Effector memory CD4-positive, alpha-beta T cell (primary cell): ENCODE measurements at places on chromosomes 6 and 20.

GRCh38 chr20:19975901-19976300, 41.3 kb upstream of the NAA20 start:
- DNase-seq, result no peak

DNA sequence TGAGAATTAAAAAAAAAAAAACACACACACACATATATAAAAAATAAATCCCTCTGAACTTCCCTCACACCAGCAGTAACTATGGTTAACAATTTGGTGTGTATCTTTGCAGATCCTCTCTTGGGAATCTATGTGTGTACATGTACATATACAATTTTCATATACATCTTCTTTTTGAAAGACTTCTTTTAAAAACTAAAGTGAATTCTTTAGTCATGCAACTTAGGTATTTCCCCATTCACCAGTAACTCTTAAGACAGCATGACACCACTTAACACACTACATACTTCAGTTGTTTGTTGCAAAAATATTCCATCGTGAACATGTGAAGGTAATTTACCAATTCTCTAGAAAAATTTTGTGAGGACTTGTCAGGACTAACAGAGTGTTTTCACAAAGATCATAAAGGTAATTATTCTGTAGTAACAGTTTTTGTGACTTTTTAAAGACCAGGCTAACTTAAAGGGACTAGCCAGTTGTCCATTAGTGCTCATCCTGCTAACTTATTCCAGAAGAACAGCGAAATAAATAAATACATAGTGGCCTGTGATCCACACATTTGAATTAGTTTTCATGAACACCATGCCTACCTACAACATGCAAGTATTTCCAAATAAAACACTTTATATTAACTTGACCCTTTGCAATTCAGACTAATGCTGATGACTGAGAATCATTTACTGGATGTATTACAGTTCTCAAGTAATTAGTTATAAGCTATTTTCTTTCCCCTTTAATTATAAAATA, 12.1 kb downstream of the RBM39 start:
- DNase-seq, result no peak

DNA sequence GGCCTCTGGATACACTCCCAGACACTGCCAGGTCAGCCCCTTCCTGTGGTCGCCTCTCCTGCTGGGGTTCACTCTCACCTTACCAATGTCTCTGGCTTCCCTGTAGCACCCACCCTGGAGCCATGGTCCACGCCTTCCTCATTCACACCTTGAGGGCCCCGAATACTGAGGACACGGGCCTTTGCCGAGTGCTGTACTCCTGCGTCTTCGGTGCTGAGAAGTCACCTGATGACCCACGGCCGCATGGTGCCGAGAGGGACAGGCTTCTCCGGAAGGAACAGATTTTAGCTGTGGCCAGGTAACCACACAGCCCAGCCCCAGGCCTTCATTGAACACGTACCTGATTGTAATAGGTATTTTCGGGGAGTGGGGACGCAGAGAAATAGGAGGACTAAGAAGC, 1.6 kb downstream of the AP5S1 start:
- no peak for DNase-seq

- DNase-seq, result no peak
Observed at GRCh38 chr6:121849477-121849876, 414.0 kb downstream of the GJA1 start.

GRCh38 chr6:114334237-114334636, 8.6 kb downstream of the HS3ST5 start:
- DNase-seq, result no peak

GRCh38 chr6:49951926-49952325, 12.0 kb downstream of the DEFB114 start:
- DNase-seq, result no peak

GRCh38 chr6:159212028-159212427, 42.8 kb downstream of the FNDC1 start:
- DNase-seq, result no peak

- DNase-seq, result no peak
Observed at GRCh38 chr6:75081921-75082320, 123.9 kb downstream of the COL12A1 start.

DNA sequence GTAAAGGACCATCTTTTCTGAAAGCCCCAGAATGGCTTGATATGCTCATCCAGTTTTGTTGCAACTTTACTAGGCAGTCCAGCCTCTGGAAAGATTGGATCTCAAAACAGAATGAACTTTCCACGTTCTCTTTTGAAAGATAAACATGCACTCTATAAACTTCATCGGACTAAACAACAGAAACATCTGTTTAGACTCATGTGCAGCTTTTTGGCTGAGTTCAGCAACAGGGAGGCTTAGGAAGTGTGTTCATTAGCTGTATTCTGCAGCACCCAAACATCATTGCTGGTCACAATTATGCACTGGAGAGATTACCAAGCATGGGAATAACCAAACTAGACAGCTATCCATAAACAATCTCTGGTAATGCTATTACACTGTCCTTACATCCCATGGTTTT, 180.5 kb downstream of the TENT5A start:
- DNase-seq, result no peak

DNA sequence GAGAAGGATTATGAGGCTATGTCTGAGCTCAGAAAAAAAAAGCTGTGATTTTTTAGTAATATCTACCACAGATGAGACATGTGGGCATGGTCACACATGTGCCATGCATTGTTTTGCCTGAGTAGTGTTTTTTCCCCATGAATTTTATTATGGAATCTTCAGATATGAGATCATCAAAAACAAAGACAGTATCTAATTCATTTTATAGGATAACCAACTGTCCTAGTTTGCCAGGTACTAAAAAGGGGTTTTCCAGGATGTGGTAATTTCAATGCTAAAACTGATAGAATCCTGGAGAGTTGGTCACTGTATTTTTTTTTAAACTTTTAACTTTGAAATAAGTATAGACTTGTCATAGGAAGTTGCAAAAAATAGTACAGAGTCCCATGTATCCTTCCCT, 127.4 kb upstream of the MAP3K7 start:
- DNase-seq, result no peak

DNA sequence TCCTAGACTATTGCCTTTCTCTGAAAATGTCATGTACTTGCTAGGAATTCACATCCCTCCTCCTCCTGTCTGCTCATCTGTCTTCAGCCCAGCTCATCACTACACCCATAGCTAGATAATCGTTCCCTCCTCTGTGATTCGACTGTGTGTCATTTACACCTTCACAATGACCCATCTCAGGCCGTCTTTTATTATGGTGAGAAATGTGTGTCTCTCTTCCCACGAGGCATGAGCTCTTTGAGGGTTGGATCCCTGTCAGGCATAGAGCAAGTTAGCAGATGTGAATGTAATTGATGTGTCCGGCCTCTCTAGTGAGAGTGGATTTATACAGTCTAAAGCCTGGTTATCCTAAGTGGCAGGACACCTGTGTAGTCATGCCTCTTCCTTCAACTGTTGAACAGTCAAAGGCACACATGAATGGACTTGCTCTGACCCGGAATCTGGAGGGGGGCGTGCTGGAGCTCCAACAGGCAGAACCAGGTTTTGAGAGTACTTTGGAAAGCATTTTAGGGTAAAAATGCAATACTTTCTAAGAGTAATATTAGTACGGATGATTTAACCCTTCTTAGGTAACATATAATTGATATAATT, 182.1 kb downstream of the UTRN start:
- DNase-seq, result no peak

DNA sequence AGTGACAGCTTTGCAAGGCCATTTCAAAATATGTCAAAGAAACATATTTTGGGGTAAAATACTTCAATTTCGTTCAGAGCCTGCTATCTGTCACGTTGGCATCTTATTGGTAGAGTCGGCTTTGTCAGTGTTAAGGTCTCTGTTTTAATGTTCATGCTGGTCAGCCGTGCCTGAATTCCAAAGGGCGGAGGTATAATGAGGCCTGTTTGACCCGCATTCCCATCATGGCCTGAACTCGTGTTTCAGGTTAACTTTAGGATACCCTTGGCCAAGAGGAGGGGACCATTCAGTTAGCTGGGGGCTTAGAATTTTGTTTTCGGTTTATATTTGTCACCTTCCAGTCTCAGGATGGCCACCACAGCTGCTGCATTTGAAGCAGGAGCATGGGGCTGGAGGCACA, 236.4 kb downstream of the NFATC2 start:
- no peak for DNase-seq

- no peak for DNase-seq
Observed at GRCh38 chr6:162621246-162621645, 106.3 kb downstream of the PRKN start.

DNA sequence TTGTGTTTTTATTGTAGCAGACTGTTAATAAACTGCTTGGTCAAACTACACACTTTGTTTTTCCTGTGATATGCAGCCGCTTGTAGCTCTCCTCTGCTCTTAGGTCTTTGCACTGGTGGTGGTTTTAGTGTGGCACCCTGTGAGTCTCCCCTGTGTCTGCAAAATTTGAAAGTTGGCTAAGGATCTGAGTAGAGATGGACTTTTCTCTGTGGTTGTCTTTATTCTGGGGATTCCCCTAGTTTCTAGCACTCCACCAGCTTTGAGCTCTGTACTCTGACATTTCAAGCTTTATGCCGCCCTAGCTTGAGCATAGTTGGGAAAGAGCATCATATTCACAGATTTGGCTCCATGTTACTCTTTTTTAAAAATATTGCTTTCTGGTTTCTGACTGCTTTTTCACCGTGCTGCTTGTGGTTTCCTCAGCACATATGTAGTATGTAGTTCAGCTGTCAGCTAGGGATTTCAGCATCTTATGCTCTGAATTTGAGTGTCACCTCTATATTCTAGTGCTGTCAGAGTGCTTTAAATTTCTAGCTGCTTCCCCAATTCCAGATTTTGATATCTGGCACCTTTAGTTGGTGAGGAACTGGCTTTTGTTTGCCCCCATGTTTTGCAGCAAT, 25.4 kb downstream of the CDYL start:
- DNase-seq, result no peak

- DNase-seq, result no peak
Observed at GRCh38 chr20:49403911-49404310, 78.6 kb downstream of the KCNB1 start.

GRCh38 chr6:44742201-44742600, 354.7 kb downstream of the CDC5L start:
- no peak for DNase-seq

DNA sequence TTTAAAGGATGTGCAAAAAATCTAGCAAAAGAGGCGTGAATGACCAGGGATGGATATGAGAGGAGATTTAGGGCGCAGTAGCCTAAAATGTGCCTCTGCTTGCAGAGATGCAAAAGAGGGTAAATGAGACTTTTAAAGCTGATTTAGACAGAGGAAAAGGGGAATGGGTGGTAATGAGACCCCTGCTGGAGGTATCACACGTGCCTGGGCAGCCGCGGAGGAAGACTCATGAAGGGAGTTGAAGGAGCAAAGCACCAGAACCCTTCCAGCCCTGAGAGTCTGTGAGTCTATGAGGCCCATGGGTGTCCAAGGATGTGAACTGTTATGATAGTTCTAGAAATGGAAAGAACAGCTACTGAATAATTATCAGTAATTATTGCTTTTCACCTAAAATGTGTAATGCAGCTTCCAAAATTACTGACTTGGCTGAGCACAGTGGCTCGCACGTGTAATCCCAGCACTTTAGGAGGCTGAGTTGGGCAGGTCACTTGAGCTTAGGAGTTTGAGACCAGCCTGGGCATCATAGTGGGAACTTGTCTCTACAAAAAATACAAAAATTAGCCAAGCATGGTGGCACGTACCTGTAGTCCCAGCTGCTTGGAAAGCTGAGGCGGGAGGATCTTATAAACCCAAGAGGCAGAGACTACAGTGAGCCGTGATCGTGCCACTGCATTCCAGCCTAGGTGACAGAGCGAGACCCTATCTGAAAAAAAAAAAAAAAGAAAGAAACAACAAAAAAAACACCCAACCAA, 38.2 kb upstream of the TIAM2 start:
- DNase-seq, result no peak

DNA sequence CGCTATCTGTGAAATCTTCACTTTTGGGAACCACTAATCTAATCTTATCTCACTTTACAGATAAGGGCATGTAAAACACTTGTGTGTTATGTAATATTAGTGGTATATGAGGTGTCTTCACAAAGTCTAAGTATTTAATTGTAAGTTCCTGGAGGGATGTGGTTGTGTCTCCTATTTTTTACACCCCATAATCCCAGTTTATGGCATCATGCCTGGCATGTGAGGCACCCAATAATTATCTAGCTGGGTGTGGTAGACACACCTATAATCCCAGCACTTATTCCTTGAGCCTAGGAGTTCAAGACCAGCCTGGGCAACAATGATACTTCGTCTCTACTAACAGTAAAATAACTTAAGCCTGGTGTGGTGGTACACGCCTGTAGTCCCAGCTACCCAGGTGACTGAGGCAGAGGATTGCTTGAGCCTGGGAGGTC, 16.5 kb upstream of the TBCC start:
- no peak for DNase-seq

GRCh38 chr6:149140137-149140909, 177.2 kb upstream of the TAB2 start:
- peak; percentile 27 for DNase-seq

DNA sequence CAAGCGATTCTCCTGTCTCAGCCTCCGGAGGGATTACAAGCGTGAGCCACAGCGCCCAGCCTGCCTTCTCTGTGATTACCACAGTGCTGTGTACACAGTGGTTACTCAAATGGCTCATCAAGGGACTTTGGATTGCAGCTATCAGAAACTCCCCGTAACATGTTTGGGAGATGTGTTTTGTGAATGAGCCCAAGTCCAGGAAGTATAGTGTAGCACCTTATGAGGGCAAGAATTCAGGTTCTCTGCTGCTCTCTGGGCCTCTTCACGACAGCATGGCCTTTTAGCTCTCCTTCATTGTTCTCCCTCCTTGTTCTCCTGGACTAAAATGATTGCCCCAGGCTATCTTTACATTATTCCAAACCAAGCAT, 34.1 kb upstream of the RPL7L1 start:
- no peak for DNase-seq

DNA sequence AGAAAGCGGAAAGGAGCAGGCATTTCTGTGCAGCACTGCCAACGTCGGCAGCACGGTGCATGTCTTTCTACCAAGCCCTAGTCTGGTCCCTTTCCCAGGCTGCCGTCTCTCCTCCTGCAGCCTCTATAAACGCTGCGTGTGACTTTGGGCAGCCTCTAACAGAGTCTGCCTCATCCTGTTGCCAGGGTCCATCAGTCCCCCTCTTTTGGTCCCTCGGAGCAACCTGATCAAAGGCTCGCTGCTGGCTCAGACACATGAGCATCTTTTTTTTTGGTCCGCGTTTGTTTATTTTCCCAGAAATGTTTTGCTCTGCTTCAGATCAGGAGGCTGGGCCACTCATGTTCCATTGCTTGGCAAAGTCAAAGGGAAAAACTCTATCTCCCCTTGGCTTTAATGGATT, 166.8 kb upstream of the CST7 start:
- DNase-seq, result no peak

DNA sequence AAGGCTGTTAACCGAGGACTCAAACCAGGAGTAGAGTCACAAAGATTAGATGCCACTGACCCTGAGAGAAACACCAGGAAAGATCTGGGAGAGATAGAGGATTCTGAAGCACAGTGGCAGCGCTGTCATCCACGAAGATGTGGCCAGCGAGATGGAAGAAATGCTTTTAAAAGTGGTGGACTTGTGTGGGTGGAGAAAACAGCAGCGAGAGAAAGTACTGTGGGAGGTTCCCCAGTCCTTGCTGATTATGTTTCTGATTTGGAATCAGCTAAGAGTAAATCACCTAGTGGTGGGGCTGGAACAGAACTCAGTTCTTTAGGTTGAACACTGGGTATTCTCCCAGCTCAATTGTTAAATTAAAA, 435 bp upstream of the ZNF322 start:
- no peak for DNase-seq
